ENCODE measurements at places on chromosomes 6 and 20.

DNA sequence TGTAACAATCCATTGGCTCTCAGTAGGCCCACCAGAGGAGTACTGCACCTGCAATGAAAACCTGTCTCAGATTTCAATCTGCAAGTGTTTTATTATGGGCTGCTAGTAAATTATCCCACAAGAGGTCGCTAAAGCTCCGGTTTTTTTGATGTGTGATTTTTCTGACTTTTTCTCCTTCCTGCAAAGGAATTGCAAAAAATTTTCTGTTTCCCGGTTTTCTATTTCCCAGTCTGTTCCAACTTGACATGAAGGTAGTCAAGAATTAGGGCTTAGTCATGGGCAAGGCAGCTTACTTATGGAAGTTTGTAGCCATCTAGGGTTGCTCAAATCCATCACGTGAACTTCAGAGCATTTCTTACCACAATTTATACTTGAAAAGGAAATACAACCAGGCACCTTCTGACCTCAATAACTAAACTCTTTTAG, 38.5 kb upstream of the AHI1 start:
- DNase-seq, result peak; percentile 47

- DNase-seq, result no peak
These were observed 475.6 kb downstream of the RFPL4B start for GRCh38 chr6:112822769-112823168.

GRCh38 chr20:32972181-32973076, 31.8 kb downstream of the SUN5 start:
- DNase-seq, result no peak

DNA sequence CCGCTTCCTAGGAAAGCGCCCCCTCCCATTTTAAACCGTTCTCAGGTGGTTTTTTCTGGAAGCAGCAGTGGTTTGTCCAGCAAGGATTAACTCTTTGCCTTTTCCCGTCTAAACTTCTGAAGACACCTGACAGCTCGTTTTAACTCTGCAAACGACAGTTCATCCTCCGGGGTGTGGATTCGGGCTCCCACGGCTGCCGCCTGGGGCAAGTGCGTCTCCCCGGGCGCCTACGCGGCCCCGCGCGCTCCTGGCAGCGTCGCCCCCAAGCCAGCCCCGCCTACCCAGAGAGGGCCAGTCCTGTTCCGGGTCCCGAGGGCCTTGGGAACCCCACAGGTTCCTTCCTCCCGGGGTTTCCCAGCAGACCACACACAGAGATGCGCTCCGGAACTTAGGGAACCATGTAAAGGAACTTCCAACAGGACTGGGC, 54.4 kb downstream of the PRR18 start:
- DNase-seq, result peak; percentile 16

DNA sequence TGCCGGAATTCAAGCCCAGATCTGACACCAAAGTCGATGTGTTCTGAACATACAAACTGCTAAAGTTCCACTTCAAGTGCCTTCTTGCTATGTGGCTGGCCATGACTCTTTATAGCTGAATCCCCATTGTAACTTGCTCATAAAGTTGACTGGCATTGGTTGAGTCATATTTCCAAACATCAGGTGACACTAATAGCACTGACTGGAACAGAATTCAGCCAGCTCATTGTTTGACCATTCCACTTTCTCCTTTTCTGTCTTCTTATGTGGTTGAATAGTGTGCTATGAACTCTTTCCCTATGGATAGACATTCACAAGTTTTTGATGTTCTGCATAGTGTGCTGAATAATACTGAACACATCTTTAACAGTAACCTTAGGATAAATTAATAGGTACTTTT, 266.2 kb upstream of the ZFP64 start:
- peak; percentile 13 for DNase-seq

GRCh38 chr6:12077021-12077710, 65.1 kb downstream of the HIVEP1 start:
- no peak for DNase-seq

DNA sequence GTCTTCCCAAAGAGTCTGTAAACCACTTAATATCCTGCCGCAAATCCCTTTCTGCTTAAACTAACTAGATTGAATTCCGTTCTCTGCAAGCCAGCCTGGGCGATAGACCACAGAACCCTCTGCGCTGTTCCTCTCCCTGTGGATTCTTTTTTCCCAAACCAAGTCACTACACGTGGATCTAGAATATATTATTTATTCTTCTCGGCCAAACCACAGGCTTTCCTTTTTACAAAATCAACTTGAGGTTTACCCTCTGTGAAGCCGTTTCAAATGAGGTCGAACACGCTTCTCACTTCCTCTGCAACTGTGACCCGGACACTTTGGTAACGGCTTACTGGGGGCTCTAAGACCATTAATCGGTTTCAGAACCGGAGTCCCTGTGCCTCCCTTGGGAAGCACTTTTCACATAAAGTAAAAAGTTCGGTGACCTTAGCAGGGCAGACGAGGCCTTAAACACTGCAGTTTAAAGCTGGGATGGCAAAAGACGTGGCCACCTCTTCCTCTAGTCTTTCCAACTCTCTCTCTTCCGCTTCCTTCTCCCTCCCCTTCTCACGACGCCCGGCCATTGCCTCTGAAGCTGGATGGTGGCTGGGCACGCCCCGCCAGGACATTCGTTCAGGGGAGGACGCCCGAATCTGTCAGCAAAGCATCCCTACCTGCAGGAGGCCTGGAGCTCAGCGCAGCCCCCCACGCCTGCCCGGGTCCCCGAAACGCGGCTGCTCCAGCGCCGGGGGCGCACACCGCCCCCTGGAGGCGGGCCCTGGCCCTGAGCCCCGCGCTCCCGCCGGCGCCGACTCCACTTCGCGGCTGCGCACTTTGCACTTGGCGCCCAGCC, 55.0 kb upstream of the FOXC1 start:
- peak; percentile 94 for DNase-seq

GRCh38 chr6:27541212-27541932, 68.5 kb upstream of the ZNF184 start:
- no peak for DNase-seq

DNA sequence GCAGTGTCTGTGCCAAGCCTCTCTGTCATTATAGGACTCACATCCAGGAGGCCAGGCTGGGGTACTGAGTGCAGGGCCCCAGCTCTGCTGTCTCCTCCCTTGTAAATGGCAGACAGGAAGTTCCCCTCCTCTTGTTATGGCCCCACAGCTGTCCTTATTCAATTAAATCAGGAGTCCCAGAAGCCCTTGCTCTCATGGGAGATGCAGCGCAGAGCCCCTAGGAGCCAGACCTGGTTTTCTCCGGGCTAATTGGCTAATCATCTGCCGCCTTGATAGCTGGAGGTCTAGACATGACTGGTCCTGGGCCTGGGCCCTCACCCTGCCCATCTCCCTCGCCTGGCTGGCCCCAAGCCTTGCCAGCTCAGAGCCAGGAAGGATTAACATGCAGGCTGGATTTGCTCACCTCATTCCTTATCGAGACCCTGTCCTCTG, 172.0 kb downstream of the VEGFA start:
- DNase-seq, result no peak

GRCh38 chr20:62791301-62792181, 4.7 kb upstream of the MRGBP start:
- peak; percentile 79 for DNase-seq

DNA sequence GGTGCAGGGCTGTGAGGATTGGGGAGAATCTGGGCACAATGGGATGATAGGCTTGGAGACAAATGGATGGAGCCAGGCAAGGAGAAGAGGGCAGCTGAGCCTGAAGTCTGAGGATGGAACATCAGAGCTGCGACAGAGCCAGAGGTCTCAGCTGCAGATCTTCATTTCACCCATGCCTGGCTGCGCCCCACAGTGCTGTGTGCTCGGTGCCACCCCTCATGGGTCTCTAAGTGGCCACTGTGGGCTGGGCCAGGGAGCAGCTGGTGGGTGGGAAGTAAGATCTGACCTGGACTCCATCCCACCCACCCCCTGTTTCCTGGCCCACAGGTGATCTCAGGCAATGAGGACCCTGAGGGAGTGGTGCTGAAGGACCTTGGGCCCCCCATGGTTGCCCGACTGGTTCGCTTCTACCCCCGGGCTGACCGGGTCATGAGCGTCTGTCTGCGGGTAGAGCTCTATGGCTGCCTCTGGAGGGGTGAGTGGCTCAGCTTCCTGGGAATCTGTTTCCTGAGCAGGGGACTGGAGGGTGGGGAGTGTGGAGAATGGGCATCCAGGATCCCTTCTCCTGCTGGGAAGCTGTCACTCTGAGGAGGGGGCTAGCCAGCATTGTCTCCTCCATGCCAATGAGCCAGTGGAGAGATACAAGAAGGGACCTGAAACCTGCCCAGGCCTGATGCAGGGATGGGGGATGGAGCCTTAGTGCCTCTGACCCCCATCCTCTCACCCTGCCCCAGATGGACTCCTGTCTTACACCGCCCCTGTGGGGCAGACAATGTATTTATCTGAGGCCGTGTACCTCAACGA, 6.5 kb downstream of the DDR1 start:
- DNase-seq, result no peak

DNA sequence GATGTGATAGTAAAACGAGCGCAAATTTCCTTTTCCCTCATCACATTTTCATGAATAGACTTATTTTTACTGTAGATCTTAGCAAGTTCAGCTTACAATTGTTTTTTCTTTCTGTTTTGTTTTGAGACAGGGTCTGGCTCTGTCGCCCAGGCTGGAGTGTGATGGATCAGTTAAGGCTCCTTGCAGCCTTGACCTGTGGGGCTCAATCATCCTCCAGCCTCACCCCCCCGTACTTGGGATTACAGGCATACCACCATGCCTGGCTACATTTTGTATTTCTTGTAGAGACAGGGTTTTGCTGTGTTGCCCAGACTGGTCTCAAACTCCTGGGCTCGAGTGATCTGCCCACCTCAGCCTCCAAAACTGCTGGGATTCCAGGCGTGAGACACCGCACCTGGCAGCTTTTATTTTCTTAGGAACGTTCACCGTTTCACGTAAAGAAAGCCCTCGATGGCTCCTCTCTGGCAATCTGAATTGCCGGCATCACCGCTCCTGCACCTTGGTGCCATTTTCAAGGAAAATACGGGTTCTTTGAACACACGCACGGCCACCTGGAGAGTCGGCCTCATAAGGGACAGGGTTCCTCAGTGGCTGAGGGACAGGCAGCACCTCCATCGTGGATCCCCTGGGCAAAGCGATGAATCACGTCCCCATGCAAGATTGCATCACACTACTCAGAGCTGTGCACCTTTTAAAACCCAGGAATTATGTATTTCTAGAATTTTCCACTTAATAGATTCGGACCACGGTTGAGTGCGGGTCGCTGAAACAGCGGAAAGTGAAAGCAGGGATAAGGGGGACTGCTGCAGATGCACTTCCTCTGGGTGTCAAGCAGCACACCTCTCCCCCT, 78.7 kb downstream of the IRF4 start:
- DNase-seq, result no peak

DNA sequence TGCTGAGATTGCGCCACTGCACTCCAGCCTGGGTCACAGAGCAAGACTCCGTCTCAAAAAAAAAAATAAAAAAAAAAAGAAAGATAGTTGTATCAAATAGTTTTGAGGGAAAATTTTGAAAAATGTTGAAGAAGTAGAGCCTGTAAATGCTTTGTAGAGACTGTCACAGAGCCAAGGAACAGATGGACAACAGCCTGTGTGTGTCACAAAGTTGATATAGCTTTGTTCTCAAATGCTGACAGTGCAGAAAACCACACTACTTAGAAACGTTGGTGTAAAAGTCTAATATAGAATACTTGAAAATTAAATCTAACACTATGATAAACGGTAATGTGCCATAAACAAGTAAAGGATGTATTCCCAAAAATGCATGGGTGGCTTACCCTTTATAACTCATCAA, 25.4 kb downstream of the PTK7 start:
- DNase-seq, result no peak

DNA sequence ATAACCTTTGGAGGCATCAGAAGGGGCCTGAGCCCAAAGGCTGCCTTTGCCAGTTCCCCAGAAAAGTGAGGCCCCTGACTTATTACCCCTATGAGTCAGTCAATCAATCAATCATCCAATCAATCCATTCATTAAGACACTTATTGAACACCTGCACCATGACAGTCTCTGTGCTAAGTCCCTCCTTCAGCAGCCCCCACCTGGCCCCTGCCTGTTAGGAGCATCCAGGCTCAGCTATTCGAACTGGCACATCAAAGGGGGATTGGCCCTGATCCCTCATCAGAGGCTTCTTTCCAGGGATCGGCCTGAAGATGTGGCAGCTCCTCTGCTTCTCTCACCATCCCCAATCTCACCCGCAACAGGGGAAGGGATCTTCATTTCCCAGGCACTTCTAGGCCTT, 27.7 kb upstream of the VEGFA start:
- no peak for DNase-seq

- DNase-seq, result no peak
These were observed 394 bp downstream of the MYB start for GRCh38 chr6:135181333-135182070.

- DNase-seq, result no peak
These were observed 60.0 kb upstream of the MTRF1L start for GRCh38 chr6:153062516-153062915.

GRCh38 chr6:52020945-52021570, 66.4 kb downstream of the PKHD1 start:
- peak; percentile 22 for DNase-seq

- DNase-seq, result no peak
These were observed 65.1 kb downstream of the CNKSR3 start for GRCh38 chr6:154445417-154445816.

DNA sequence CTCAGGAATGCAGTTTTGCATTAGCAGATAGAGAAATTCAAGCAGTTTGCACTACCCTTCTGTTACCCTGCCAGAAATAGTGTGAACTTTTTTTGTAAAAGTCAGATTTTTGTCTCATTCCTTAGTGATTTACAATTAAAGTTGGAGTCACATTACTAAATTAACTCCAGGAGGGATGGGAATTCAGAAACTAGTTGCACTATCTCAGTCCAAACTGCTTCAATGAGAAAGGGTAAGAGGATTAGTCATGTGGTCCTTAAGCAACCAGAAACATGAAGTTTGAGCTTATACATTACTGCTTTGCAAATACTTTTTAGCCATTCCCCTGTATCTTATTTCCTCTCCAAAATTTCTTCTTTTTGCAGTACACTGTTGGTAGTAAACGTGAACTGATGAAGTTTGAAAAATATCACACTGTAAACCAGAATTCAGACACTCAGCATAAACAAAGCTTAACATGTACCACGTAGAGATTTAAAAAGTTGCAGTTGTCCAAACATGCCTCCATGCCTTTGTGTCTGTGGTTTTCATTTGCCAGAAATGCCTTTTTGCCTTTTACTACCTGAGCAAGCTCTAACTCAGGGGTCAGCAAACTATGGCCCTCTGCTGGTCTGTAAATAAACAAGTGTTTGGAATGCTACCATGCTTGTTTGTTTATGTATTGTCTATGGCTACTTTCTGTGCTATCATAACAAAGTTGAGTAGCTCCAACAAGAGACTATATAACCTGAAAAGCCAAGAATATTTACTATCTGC, 49.7 kb downstream of the TP53INP2 start:
- DNase-seq, result peak; percentile 25

DNA sequence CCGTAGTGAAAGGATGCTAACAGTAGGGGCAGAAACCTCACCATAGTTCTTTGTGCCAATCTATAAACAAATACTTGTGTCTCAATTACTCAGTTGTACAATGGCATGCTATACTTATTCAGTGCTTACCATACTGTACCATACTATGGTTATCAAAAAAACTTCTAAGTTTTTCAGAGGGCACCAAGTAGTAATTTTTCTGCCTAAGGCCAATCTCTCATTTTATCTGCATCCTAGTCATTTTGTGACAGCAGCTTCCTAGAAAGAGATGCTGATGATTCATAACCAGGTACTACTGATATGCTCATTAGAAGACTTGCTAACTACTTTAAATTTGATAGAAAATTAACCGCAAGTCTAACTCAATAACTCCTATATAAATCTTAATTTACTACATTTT, 42.9 kb downstream of the TMEM244 start:
- DNase-seq, result no peak

- DNase-seq, result no peak
These were observed 242.0 kb downstream of the ARID1B start for GRCh38 chr6:157019115-157019641.

GRCh38 chr20:16537025-16537665, 36.1 kb downstream of the KIF16B start:
- no peak for DNase-seq
